ENCODE measurements at places on chromosomes 4 and X.

DNA sequence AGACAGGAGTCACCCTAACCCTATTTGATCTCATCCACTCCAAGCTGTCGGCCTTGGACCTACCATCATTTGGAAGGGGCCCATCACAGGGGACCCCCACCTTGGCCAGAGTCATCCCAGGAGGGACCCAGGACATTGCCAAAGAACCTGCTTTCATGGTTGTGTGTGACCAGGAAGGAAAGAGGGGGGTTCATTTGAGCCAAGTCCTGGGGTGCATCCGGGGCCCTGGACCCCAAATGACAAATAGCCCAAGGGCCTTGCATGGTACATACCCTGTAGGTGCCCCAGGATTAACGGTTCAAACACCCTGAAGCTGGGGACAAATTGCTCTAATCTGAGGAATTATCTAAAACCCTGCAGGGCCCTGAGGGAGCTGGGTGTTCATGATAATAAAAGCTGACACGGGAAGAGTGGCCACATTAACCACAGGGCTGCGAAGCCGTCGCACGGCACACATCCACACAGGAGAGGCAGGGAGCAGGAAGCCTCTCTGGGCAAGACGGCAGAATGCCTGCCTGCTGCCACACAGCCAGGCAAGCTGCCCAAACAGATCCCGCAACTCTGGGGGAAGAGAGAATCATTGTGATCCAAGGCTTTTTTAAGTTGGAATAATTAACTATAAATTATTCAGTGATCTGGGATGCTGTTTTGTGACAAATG is 28.2 kb upstream of the PPP2R2C start:
- H3K4me1 ChIP-seq, result no peaks in the 10 kb centered on the region
- no peak for DNase-seq

DNA sequence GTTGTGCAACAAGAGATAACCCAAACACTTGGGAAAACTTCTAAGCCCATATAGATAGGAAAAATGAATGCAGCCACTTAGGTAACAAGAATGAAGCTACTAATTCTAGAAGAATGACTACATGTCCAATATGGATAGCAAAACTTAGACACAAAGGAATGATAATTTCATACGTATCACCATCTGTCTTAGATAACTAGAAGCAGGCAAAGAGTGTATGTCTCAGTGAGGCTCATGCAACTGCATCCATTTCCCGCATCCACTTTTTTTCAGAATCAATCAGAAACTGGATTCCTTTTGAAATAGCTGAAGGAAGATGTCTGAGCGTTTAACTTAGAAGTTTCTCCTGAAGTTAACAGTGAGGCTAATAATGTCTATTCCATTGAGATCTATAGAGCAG is 408.7 kb upstream of the PITX2 start:
- H3K27ac ChIP-seq, result no peak overlapping the region
- no peaks in the 10 kb centered on the region for H3K36me3 ChIP-seq
- H3K27me3 ChIP-seq, result no peaks in the 10 kb centered on the region
- H3K4me1 ChIP-seq, result peaks cover 4% of the 10 kb centered on the region
- H3K4me3 ChIP-seq, result no peak overlapping the region

DNA sequence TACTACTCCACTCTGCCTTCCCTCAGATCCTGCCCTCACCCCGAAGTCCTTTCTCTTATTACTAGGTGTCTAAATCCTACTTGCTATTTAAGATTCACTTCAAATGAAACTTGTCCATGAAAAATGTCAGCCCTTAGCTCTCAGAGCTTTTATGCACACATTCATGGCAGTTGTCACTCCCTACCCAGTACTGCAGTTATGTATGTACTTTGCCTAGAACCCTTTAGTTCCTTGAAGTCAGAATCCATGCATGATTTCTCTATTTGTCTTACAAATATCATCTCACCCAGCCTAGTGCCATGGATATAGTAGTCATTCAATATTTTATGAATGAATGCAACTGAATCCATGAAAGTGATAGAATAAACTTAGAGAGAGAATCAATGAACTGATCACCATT is 3.3 kb upstream of the EPGN start:
- no peak overlapping the region for H3K4me3 ChIP-seq
- no peaks in the 10 kb centered on the region for H3K27me3 ChIP-seq
- H3K4me1 ChIP-seq, result no peaks in the 10 kb centered on the region
- H3K27ac ChIP-seq, result no peak overlapping the region

DNA sequence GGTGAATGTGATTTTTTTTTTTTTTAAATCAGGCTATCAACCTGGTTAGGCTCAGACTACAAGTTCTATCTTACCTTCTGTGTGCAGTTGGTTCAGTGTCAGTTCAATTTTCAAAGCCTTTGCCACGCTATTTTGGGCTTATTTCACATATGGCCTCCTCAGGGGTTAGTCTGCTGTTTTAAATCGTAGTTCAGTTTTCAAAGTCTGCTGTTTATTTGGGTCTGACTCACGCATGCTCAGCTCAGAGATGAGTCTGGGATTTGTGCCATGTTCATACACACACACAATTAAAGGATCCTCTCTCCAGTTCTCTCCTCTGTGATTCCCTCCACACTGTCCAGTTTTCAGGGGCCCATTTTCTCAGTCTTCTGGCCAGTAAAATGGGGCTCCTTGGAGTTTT is 32.3 kb upstream of the ZFX start:
- no peaks in the 10 kb centered on the region for H3K27me3 ChIP-seq
- DNase-seq, result no peak
- no peak overlapping the region for H3K27ac ChIP-seq
- H3K36me3 ChIP-seq, result no peaks in the 10 kb centered on the region

DNA sequence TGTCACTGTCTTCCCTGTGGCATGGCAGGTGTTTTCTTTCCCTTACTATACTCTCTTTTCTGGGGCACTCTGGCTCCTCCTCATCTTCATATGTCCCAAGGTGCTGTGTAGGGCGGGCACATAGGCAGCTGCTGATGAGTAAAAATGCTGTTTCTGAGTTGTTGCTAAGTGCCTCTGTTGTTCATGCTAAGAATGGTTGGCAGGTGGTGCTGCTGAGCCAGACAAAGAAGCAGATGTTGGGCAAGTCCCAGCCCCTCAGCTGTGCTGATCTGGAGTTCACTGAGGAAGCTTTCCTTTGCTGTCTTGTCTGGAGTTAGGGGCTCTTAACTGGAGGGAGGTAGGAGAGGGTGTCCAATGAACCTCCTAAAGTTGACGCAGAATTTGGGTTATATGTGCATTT is 40.6 kb downstream of the HADH start:
- no peaks in the 10 kb centered on the region for H3K4me1 ChIP-seq
- no peaks in the 10 kb centered on the region for H3K27me3 ChIP-seq
- no peak overlapping the region for H3K4me3 ChIP-seq
- DNase-seq, result peak; percentile 79

GRCh38 chrX:65528293-65528692 is 6.3 kb downstream of the LAS1L start:
- no peak for DNase-seq
- H3K27me3 ChIP-seq, result no peaks in the 10 kb centered on the region
- H3K27ac ChIP-seq, result no peak overlapping the region
- no peak overlapping the region for H3K4me3 ChIP-seq
- H3K4me1 ChIP-seq, result no peaks in the 10 kb centered on the region
- H3K36me3 ChIP-seq, result peaks cover 51% of the 10 kb centered on the region

Measured in SJCRH30 (cell line).